Stimulated activated CD8-positive, alpha-beta memory T cell treated with anti-CD3 and anti-CD28 coated beads, Interleukin-12 subunit alpha, Interleukin-12 subunit beta, amount 100 ng/mL, for 1 hour (primary cell): ENCODE measurements at places on chromosomes 1 and 21.

DNA sequence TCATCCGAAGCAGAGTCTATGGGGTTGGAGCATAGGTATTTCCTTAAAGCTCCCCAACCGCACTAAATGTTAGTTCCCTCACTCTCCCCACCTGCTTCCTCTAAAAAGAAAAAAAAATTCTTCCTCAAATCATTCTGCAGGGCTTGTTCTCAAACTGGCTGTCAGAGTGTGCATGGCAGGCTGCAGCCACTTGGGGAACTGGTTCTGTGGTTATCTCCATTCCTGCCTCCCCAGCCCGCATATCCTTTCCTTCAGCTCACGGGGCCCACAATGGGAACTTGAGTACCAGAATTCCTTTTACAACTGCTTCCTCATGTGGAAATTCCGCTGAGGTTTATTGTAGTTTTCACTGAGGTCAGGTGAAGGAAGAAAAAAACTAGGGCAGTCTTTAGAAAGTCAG is 159.2 kb downstream of the PIGK start:
- no peak for DNase-seq

DNA sequence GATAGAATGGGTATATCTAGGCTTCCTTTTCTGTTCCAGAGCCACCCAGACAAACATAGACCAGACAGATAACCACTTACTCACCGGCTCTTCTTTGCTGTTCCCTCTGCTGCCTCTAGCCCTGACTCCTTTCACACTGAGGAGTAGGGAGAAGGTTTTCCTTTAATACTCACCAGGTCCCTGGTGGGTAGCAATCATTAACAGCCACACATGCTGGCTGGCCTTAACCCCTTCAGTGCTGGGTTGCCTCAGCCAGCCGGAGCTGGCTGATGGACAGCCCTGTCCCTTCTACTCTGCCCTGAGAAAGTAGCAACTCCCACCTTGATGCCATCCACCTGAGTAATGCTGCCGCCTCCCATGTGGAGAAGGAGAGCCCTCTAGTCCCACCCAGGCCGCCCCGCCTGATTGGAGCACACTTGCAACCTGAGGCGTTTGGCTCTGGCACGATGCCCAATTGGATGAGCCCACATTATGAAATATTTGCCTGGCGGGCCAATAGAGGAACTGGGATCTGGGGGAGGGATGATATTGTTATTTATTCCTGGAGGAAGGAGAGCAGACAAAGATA is 71.6 kb downstream of the PLEKHA6 start:
- DNase-seq: no peak

- DNase-seq: no peak
Observed at GRCh38 chr21:41824466-41825207, 54.5 kb downstream of the PRDM15 start.

GRCh38 chr1:153866045-153866850 is 56.5 kb downstream of the GATAD2B start:
- DNase-seq: no peak

DNA sequence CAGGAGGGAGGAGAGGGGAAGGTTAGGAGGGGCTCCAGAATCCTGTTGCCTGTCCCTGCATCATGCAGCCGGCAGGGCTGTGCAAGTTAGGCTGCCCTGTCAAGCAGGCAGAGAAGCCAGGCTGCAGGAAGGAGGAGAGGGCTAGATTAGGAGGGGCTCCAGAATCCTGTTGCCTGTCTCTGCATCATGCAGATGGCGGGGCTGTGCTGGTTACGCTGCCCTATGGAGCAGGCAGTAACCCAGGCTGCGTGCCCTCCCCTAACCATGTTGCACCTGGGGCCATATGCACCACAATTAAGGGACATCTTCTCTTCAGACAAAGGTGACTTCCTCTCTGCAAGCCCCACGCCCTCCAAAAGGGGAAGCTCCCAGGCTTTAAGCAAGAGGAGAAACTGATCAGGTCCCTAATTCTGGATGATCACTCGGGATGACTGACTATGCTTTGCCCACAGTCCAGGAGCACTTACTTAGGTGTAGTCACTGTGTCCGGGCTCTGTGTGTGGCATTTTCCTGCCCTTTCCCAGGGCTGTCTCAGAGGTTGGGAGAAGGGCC is 457.4 kb downstream of the SETD4 start:
- no peak for DNase-seq

DNA sequence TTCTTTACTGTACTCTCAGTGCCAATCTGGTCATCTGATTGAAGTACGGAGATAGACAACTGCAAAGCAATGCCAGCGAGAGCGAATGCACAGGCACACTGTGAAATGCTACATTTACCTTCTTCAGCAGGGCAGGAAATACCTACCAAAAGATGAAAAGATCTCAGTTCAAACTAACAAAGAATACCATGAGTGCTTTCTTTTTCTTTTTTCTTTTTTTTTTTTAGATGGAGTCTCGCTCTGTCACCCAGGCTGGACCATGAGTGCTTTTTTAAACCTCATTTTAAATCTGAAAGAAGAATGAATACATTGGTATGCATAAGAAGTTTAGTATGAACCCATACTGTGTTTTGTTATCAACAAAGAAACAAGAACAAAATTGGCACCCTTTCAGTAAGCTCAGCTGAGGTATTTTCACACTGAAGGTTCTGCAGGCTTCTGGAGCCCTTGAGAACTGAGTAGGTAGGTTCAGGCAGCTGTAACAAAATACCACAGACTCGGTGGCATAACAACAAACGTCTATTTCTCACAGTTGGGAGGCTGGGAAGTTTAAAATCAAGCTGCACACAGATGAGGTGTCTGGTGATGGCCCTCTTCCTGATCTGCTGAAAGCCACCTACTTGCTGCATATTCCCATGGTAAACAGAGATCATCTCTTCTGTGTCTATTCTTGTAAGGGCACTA is 1.7 kb upstream of the CHI3L2 start:
- no peak for DNase-seq

- no peak for DNase-seq
Observed at GRCh38 chr1:50710099-50710498, 250.0 kb downstream of the FAF1 start.

DNA sequence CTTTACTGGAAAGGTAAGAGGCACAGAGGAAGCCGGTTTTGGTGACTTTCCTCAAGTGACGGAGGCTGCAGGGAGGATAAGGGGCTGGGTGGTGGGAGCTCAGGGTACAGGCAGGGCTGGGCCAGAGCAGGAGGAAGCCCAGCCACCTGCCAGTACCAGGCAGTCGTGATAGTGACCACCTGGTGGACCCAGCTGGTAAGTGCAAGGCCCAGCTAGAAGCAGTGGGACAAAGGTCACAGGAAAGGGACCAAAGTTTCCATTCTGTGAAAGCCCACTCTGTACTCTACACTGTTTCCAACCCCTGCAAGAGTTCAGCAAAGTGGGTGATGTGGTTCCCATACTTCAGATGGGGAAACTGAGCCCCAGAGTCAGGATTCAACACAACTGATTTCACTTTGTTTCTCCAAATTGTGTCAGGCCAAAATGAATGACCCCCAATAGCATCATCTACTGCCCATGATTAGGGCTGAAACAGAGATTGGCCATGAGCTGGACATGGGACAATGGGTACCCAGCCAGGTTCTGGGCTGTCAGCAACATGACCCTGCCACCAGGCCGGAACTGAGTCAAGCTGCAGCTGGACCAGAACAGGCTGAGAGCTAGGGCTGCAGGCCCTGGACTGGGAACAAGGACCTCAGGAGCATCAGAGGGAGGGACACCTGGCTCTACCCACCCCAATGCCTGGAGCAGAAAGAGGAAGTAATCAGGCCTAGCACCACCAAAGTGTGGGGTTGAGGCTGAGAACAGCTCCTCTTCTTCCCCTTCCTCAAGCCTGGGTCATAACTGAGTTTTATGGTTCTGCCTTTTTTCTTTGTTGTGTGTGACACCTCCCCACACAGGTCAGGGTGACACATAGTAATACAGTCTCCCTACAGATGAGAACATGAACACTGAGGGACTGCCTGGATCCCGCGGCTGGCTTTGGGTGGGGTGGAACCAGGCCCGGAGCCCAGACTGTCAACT is 50.2 kb downstream of the KCNN3 start:
- DNase-seq: no peak

- no peak for DNase-seq
Observed at GRCh38 chr1:243890576-243890975, 40.5 kb upstream of the AKT3 start.

DNA sequence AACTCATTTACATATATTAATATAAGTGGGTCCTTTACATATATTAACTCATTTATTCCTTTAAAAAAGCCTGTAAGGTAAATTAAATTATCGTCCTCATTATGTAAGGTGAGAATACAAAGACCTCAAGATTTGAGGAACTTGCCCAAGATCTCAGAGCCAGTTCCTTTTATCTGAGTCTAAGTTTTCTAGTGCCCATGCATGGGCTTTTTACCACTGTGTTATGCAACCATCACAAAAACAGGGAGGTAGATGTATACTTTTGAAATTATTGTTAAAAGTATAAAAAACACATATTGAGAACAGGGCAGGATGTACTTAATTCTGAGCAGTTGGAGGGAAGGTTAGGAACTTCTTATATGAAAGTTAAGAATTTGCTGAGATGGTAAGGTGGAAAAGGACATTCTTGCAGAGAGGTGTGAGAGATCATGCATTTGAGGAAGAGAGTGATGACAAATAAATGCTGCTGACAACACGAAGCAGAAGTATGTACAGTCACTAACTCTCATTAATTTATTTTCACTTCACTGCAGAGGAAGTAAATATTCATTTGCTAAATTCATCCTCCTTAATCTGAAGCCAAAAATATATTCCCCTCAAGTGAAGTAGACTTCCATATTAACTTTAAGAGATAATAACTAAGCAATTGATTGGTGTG is 28.9 kb upstream of the LYPLAL1 start:
- no peak for DNase-seq

DNA sequence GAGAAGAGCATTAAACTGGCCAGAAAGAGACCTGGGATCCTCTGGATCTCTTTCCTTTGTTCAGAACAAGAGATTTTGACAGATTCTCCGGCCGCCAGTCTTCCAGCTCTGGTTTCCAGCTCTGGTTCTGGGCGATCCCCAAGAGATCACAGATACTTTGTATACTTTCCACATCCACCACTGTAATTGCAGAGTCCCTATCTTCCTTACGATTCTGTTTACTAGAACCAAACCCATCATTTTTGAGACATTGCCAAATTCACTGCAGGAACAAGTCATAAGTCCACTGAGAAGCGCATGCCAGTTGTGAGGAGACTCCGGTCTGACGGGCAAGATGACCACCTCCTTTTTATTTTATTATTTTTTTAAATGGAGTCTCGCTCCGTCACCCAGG is 505.2 kb downstream of the SMYD3 start:
- no peak for DNase-seq

GRCh38 chr1:163320891-163321290 is 863 bp upstream of the NUF2 start:
- DNase-seq: no peak

- no peak for DNase-seq
Observed at GRCh38 chr1:83509301-83509781, 489.6 kb downstream of the TTLL7 start.

DNA sequence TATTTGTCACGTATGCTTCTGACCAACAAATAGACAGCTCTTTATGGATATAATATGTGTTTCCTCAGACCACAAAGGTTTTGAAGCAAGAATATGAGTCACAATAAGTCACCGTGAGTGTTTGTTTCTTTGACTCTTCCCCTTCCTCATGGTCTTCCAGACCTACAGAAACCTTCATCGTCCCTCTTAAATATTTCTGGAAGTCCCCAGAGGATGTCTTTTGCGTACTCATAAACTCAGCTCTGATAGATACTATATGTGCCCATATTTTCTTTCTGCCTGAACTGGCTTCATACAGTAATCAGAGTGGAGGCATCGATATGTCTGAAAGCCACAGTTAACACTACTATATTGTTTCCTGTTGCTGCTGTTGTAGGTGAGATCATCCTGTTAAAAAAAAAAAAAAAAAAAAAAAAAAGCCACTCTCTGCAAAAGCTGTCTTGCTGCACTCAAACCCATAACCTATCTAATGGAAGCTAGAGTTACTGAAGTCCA is 38.4 kb downstream of the ADAMTS1 start:
- no peak for DNase-seq
